ENCODE measurements at places on chromosomes 1 and 21.

DNA sequence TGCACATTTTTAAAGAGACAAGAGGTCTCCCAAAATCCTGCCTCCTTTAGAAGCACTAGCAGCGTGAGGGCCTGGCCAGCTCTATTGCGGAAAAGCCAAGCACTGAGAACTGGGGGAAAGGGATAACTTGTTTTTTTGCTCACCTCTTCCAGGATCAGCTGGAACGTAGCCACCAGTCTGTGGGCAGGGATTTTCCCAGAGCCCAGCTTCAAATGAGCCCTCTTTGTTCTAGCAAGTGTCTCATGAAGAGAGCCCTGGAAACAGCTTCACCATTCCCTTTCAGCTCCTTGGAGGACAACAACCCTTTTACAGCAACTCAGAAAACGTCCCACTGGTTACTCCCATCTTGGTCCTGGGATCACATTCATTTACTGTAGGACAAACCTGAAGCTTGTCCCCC is 195.4 kb downstream of the LMX1A start:
- no peak for DNase-seq

GRCh38 chr1:158978730-158979129 is 31.0 kb upstream of the IFI16 start:
- DNase-seq, result no peak

- no peak for DNase-seq
Measured at GRCh38 chr1:23122023-23122748, 46.5 kb downstream of the LUZP1 start.

- DNase-seq, result peak; percentile 54
Measured at GRCh38 chr1:24566236-24566867, 10.5 kb downstream of the NCMAP start.

- no peak for DNase-seq
Measured at GRCh38 chr1:58451560-58452191, 94.8 kb downstream of the OMA1 start.

- no peak for DNase-seq
Measured at GRCh38 chr1:187481581-187482148, 652.9 kb downstream of the PLA2G4A start.

GRCh38 chr1:221022331-221022730 is 143.1 kb downstream of the HLX start:
- DNase-seq, result no peak

DNA sequence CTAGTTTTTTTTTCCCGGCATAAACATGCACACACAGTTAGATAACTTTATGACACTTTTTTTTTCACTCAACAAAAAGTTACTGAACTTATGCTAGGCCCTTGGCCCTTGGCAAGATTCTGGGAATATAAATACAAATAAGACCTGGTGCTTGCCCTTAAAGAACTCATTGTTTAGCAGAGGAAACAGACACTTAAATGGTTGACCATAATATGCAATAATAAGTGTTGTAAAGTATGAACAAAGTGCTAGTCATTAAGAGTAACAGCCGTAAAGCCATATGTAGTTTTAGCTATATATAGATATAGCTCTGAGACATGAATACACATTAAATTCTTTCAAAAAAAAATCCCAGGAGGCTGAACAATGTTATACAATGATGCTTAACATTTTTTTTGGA is 198.3 kb downstream of the CYYR1 start:
- no peak for DNase-seq

GRCh38 chr1:46487818-46488218 is 1.8 kb upstream of the DMBX1 start:
- DNase-seq, result peak; percentile 35

All from ELR (cell line).